Stimulated activated naive CD4-positive, alpha-beta T cell treated with Interleukin-2 at 50 U/mL for 16 hours (primary cell): ENCODE measurements at places on chromosomes 4 and X.

DNA sequence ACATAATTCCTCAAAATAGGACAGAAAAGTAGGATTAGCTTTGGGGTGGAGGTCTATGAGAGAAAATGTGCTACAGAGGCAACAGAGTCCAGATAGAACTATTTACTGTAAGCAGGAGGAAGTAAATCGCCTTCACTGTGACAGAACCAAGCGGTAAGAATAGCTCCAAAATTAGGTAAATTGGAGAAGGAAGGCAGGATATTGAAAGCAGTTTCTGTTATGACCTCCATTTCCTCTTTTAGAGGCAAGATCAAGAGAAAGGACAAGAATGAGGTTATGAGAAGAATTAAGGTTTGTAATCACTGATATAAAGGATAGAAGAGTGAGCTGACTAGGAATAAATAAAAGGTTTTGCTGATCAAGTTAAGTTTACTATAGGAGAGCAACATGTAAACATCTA, 44.1 kb upstream of the NEUROG2 start:
- DNase-seq: no peak

DNA sequence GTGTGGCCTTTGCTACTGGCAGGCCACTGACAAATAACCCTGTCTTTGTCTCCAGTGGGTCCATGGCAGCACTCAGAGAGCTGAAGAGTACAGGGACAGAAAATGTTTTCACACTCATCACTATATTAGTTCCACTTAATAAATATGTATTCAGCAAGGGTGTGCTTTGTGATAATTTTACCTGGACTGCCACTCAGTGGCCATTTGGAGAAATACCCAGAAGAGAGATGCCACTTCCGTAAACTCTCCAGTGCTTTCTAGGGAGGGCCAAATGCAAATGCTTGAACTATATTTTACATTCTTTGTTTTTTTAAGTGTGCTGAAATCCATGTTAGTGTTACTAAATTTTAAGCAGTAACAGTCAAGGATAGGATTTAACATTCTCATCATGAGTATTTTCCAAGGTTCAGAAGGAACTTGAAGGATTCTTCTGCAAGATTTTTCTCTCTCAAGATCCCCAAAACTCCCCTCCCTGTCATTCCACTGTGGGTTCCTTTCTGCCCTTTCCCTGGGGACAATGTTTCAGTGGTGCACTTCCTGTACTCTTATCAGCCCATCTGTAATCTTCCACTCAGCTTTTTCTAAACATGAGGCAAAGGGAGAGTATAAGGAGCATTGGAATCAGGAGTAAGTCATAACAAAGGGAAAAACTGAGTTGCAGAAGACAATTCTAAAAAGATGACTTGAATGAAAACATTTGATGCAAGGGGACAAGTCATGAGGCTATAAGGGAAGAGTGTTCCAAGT, 46.0 kb downstream of the TFDP3 start:
- DNase-seq: no peak

DNA sequence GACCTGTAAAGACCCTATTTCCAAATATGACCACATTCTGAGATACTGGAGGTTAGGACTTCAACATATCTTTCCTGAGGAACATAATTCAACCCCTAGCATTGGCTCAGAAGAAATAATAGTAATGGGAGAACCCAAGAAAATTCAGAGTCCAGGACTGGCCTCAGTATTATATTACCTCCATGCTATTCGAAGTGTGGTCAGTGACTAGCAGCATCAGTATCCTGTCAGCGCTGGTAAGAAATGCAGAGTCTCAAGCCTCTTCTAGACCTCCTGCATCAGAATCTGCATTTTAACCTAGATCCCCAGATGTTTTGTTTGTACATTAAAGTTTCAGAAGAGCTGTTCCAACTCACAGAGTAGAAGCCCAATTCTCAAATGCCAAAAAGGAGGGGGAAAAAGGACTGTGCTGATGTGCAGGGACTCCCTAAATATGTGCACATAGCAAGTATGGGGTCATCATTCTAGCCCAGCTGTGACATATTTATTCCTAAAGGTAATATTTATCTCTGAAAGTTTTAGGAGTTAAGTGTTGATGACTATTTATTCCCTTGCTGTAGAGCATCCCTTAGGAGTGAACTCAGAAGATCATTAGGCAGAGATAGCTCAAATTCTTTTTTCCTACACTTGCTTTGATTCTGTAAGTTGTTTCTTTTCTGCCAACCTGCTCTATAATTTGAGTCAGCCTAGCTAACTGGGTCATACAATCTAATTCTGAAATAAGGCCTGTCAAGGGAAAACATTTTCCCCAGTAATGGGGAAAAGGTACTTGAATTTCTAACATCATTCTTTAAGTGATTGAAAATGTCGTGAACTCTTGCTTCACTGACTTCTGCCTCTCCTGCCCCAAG, 361.9 kb downstream of the ARHGAP24 start:
- no peak for DNase-seq

DNA sequence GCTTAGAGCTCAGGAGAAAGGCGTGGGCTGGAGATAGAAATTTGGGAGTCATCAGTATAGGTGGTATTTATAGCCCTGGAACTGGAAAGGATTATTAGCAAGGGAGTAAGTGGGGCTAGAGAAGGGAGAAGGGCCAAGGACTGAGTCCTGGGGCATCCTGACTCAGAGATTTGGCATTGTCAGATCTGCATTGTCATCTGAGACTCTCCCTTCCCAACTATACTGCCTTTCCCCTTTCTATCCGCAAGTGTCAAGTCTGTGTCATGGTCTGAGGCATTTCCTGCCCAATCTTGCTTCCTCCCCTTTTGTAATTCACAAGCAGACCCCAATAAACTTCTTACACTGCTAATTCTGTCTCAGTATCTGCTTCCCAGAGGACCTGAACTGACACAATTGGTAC, 24.4 kb upstream of the SLC25A43 start:
- DNase-seq: no peak

DNA sequence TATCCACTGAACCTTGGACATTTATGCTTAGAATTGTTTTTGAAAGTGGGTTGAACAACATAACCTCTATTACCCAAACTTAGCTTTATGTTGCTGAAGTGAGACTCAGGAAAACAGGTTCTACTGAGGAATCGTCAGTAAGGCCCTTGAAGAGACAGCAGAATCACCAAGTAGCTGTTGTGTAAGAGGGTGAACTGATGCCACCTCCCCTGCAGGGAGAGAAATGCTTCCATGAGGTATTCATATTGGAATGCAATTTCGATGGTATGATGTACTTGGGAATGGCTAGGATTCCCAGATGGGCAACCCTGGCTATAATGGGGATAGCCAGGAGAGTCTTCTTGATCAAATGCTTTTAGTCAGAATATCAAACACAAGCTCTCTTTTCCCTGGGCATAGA, 4.1 kb upstream of the SCRG1 start:
- DNase-seq: no peak

DNA sequence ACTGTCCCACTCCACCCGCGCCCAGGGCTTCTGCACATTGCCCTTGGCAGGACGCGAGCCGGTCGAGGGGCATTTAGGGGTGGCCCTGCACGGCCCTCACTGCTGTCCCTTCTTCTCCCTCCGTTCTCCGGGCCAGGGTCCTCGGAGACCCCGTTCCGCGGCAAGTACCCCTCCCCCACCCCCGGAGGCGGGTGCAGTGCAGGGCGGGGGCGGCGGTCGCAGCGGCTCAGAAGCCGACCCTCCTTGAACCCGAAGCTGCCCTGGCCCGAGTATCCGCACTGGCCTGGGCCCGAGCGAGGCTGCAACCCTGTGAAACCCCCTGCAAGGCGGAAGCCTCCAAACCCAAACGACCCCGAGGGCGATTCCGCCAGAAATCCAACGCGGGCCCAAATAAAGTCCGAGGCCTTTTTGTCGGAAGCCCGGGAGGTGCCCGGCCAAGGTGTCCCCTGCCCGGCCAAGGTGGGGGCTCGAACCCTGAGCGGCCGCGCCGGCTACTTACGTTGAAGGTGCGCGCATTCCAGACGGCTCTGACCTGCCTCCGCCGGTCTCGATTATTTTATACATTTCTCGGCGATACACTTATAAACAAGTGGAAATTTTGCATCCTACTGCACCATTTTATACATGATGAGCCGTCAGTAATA, 53.1 kb upstream of the TMEM33 start:
- DNase-seq: no peak

DNA sequence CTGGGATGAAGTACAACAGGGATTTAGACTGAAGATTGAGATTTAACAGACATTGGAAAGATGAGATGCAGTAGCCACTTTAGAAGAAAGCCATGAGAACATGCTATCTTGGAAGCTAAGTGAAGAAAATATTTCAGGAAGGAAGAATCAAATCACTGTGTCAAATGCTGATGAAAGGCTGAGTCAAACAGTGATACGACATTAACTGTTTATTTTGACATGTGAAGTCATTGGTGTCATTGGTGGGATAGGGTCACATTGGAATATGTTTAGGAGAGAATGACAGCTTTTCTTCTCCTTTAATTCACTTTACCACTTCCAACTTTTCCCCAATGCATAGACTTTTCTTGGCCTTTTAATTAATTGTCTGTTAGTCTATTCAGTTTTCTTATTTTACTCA, 653.0 kb upstream of the BOD1L1 start:
- no peak for DNase-seq
